ENCODE measurements at places on chromosomes 7 and 10. TPM values are rescaled to one million over a fixed set of nuclear protein-coding genes. Genes with fewer than 3 reads are reported as not detected.

Gene HDAC9
- 11.0 TPM for total RNA-seq

Gene FAM131B
- total RNA-seq, result 28.8 TPM

Gene FGFBP3
- 73.9 TPM for total RNA-seq

Gene PCGF5
- 7.7 TPM for total RNA-seq

Gene CHRM2
- 0.35 TPM for total RNA-seq

Gene ANKRD2
- total RNA-seq, result not detected

Gene SLC18A2
- 8.7 TPM for total RNA-seq

Gene NOLC1
- total RNA-seq, result 178 TPM

Gene PTPN20
- total RNA-seq, result not detected

Gene AKR1E2
- 3.3 TPM for total RNA-seq

Gene BLNK
- total RNA-seq, result not detected

Gene CYP2E1
- 2.2 TPM for total RNA-seq

Gene ADAM12
- total RNA-seq, result 0.87 TPM

Gene KEL
- 3.6 TPM for total RNA-seq

- DNase-seq, result no peak
These were observed 3.9 kb downstream of the BRI3 start for GRCh38 chr7:98285157-98286092.

GRCh38 chr10:46229144-46229563, 57.6 kb upstream of the ANTXRL start:
- DNase-seq, result peak; percentile 81

DNA sequence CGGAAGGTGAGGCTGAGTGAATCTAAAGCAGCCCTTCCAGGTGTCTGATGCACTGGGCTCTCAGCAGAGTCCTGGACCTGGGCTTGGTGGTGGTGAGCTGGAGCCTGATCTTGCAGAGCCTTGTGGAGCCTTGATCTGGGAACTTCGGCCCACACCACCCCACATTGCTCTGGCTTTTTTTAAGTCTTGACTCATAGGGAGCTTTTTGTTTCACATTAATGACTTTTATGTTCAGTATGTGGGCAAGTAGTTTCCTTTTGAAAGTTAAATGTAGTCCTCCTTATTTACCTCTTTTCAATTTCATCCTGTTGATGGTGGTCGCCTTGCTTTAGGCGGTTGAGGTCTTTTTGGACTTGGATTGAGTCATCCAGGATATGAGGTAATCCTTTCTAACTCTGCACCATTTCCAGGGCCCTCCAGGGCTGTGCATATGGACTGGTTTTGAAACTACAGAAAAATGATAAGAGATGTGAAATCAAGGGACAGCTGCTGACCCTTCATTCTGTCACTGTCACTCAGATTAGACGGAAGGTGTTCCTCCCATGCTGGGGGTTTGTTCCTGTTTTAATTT, 2.9 kb upstream of the NRAP start:
- no peak for DNase-seq

GRCh38 chr10:84190621-84191020, 3.7 kb upstream of the CDHR1 start:
- no peak for DNase-seq

- peak; percentile 21 for DNase-seq
These were observed 29.2 kb upstream of the MKX start for GRCh38 chr10:27774831-27775230.

GRCh38 chr10:97210543-97210960, 24.8 kb upstream of the SLIT1 start:
- peak; percentile 90 for DNase-seq

DNA sequence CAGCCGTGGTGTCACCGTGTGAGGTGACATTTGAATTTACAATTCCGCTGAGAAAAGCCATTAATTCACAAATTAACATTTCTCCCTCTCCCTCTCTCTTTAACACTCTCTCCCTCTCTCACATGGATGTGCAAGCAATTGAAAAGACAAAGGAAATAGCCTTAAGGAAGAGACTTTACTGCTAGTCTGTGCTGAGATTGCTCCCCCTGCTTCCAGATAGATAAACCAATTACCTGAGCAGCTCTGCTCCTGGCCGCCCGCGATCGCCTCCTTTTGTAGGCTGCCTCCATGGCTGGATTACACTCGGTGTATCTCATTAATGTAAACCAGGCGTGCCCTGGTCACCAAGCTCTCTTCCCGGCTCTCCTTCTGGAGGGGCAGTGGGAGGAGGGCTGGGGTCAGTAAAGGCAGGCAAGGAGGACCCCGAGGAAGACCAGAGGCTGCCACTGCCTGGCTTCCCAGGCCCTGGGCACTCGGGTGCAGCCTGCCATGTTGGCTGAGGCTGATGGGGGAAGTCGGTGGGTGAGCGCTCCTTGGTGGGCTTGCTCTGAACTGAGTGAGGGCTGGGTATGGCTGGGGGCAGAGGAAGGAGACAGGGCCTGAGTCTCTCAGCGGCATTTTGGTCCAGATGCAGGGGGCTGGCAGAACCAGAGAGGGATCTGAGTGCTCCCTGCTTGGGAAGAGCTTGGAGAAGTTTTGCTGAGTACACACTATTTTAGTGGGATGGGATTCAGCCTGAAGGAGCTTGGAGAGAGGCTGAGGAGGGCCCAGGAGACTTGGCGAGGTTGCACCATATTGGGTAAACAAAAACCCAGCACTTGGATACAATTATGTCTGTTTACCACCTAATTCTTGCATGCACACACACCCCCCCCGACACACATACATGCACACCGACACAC, 42.9 kb downstream of the PAX2 start:
- DNase-seq, result peak; percentile 64

DNA sequence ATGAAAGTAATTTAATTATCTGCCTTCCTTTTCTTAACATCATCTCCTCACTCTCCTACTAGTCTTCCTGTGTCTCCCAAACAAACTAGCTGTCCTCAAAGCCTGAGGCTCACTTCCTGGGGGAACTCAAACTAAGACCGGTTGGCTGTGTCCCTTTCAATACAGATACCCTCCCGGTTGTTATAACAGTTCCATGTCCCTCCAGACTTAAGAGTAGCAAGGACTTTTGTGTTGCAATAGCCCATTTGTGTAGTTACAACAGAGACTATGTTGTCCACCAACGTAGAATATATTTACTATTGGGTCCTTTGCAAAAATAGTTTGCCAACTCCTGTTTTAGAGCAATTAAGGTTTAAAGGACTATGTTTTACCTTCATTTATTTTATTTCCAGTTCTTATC, 8.6 kb upstream of the TARP start:
- DNase-seq, result no peak

DNA sequence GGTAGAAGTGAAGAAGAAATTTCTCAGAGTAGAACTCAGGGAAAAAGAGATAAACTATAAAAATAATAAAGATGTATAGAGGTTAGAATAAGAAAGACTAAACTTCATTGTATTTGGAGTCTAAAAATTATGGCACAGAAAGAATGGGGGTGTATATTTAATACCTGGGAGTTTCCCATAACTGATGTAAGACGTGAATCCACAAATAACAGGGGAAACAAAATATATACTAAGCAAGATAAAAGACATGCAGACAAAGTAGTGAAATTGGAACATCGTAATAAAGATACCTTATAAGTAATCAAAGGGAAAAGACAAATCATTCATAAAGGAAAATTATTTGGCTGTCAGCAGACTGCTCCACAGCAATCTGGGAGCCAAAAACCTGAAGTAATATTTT, 62.8 kb downstream of the HECTD2 start:
- DNase-seq, result no peak

DNA sequence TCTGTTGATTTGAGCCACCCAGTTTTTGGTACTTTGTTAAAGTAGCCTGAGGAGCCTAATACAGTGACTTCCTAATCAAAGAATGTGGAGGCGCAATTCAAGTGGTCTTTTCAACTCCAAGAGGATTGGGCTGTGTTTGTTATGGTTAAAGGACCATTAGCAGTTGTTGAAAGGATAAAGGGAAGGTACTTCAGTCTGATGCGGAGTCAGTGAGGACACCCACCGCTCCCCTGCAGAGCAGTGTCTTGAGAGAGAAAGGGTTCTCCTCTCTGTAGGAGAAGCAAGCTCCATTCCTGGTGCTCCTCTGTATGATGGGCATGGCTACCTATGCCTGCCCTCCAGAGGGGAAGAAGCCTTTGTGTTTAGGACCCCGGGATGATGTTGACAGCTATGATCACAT, 590.6 kb upstream of the C7orf33 start:
- DNase-seq, result peak; percentile 55

DNA sequence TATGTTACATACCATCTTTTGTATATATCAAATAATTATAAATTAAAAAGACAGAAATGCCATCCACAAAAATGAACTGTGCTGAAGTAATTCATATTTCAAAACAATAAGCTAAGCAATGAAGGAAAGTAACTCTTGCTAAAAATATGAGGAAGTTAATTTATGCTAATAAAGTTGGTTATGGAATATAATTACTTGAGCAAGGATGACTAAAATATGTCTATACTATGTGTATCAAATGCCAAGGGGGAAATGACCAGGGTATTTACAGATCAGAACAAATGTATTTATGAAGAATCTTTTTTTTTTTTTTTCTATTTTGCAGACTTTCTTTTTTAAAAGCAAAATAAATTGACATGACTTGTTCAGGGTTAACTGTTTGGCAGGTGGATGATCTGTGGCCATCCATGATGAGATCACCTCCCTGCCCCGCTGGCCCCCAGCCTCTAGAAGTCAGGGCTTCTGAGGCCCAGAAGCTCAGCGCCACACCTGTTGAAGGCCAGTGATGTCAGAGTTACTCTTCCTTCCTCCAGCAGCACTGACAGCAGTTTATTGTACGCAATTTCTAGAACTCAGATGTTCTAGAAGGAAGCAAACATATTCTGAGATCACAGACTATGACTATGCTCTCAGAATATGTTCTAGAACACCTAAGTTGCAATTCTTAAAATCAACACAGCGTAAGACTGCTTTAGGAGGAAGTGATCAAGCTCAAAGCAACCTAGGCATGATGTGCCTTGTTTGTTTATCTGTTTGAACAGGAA, 196.1 kb upstream of the KLF14 start:
- DNase-seq, result no peak

- DNase-seq, result no peak
These were observed 536.2 kb downstream of the TCERG1L start for GRCh38 chr10:130775311-130775710.

GRCh38 chr7:137977173-137977572, 24.7 kb downstream of the CREB3L2 start:
- DNase-seq, result no peak

GRCh38 chr10:22615819-22616499, 98.4 kb downstream of the PIP4K2A start:
- no peak for DNase-seq

- no peak for DNase-seq
These were observed 53.7 kb downstream of the GOLGA7B start for GRCh38 chr10:97903128-97904017.

GRCh38 chr10:129332476-129332875, 134.6 kb upstream of the MGMT start:
- DNase-seq, result peak; percentile 90

DNA sequence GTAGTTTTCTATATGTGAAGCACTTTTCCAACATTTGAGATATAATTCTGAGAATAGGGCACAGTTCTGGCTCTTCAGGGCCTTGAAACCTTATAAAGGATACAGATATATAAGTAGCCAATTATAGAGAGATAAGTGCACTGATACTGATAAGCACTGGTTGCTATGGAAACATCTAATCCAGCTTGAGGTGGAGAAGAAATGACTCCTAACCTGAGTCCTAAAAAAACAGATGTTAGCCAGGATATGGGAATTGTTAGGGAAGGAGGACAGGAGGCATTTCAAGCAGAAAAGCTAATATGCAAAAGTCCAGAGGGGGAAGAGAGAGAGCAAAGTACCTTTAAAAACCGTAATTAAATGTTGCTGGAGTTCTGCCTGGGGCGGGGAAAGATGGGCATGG, 30.8 kb downstream of the STRIP2 start:
- no peak for DNase-seq

DNA sequence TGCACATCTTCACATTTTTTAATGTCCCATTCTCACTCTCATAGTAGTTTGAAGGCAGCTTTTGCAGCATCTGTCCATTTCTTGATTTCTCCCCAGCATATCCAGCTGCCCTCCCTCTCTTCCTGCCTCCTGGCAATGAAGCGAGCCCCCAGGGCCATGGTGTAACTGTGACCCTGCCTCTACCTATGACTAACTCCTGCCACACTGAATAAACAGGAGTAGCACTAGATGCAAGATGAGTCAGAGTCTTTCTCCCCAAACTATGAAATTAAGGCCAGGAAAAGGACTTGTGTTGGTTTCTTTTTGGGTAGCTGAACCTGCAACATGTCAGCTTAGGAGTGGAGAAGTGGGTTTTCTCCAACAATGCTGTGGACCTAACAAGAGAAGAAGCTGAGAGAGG, 329.0 kb downstream of the RNLS start:
- no peak for DNase-seq

- no peak for DNase-seq
These were observed 52.1 kb downstream of the HDAC9 start for GRCh38 chr7:18547509-18548187.

- peak; percentile 71 for DNase-seq
These were observed 146.8 kb downstream of the CYP26A1 start for GRCh38 chr10:93220296-93221170.

DNA sequence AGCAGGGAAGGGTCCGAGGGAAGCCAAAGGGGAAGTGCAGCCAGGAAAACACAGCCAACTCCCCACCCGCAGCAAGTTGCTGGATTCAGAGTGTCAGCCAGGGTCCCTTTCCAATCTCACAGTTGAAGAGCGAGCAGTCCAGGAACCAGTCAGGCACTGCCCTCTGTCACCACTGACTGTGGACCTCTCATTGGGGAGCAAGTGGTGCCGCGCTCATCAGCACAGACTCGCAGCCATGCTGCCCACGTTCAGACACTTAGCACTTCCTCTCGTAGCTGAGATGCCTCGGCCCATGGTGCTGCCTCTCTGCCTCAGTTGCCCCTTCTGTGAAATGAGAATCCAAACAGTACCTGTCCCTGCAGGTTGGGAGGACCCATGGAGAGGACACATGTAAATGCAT, 123.6 kb upstream of the CHST15 start:
- DNase-seq, result no peak

DNA sequence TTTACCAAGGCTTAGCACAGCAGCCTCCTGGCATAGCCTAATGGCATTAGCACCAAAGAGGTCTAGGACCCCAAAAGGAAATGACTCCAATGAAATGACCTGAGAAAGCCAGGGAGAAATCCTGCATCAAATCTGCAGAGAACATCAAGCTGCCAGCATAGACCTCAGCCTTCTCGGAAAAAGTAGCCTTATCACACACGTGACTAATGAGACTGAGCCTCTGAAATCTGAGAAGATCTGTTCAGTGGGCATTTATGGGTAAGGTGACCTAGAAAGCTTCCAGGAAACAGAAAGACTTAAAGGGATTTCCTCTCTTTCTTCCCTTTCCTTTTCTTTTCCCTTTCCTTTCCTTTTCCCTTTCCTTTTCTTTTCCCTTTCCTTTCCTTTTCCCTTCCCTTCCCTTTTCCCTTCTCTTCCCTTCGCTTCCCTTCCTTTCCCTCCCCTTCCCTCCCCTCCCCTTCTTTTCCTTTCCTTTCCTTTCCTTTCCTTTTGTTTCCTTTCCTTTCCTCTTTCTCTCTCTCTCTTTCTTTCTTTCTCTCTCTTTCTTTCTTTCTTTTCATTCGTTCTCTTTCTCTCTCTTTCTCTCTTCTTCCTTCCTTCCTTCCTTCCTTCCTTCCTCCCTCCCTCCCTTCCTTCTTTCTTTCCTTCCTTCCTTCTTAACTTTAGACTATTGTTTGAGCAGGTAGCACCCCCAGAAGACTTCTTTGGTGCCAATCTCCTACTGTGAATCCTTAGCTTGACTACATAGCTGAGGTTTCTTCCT, 23.1 kb upstream of the PTTG1IP2 start:
- DNase-seq, result no peak

GRCh38 chr7:131919920-131920709, 363.7 kb upstream of the PODXL start:
- peak; percentile 11 for DNase-seq

GRCh38 chr10:72622271-72622670, 3.6 kb downstream of the MICU1 start:
- DNase-seq, result peak; percentile 29

- DNase-seq, result no peak
These were observed 4.1 kb upstream of the OIT3 start for GRCh38 chr10:72889391-72889831.
